Right ventricle myocardium superior (tissue), 1 donor: ENCODE measurements at places on chromosomes 7 and 10.

DNA sequence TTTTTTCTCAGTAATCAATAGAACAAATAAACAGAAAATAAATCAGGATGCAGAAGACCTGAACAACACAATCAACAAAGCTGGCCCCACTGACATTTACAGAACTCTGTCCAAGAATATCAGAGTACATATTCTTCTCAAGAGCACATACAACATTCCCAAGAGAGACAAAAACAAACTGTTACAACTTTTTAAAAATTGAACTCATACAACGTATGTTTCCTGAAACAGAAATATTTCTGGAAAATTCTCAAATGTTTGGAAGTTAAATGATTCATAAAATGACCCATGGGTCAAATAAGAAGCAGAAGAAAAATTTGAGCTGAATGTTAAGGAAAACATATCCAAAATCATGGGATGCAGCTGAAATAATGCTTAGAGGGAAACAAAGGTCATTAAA lies 93.9 kb upstream of the VIPR2 start:
- no peak for DNase-seq

- DNase-seq, result no peak
These were observed 225.7 kb downstream of the AGMO start for GRCh38 chr7:15336146-15336545.

GRCh38 chr10:107813451-107814162 lies 649.1 kb upstream of the SORCS1 start:
- no peak for DNase-seq

- no peak for DNase-seq
These were observed 57.5 kb downstream of the AGMO start for GRCh38 chr7:15504351-15504750.

DNA sequence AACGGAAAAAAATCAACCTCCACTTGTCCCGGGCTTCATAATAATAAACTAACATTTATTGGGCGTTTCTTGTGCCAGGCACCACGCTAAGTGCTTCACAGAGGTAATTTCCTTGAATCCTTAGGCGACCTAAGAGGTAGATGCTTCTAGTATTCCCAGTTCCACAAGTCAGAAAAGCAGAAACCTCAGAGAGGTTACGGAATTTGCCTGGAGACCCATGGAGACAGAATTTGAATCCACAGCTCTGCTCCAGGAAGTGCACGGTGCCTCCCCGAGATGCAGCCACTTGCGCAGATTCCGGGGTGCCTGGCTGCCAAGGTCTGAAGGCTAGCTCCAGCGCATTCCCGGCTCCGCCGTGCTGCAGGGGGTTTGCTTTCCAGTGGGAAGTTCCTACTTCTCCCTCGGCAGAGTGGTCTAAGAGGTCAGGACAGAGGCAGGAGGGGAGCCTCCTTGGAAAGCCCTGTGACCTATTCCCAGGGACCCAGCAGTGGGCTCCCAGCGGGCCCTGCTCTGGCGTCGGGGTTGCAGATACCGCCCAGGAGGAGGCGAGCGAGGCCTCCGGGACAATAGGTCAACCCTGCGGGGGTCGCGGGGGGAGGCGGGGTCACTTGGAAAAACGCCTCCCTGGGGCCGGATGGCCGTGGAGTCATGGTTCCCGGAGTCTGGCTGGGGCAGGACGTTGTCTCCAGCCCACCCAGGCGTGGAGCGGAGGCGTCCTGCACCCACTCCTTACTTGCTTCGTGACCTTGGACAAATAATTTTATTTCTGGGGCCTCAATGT lies 10.1 kb upstream of the NKX2-3 start:
- no peak for DNase-seq

DNA sequence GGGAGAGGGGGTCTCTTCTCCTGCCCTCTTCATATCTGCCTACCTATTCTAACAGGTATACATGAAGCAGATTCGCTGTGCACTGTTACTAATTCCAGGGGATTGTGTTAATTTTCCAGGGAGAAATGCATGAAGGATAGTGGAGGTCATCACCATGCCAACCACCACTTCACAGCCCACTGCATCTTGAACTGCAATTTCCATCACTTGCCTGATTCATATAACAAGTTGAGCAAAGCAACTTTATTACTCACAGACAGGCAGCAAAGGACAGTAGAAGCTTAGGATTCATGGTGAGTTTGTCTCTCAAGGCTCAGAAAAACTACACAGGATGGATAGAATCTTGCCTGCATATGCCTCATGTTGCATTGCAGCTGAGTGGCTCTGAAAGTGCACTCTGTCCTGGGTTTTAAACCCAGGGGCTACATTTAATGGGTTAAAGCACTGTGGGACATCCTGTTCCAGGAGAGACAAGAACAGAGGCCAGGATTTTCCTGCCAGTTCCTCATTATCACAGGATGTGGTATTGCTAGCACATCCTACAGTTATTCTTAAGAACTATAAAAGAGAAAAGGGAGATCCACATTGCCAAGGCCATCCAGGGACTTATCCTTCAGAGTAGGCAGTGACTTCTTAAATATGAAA lies 136.9 kb upstream of the PRSS1 start:
- no peak for DNase-seq

DNA sequence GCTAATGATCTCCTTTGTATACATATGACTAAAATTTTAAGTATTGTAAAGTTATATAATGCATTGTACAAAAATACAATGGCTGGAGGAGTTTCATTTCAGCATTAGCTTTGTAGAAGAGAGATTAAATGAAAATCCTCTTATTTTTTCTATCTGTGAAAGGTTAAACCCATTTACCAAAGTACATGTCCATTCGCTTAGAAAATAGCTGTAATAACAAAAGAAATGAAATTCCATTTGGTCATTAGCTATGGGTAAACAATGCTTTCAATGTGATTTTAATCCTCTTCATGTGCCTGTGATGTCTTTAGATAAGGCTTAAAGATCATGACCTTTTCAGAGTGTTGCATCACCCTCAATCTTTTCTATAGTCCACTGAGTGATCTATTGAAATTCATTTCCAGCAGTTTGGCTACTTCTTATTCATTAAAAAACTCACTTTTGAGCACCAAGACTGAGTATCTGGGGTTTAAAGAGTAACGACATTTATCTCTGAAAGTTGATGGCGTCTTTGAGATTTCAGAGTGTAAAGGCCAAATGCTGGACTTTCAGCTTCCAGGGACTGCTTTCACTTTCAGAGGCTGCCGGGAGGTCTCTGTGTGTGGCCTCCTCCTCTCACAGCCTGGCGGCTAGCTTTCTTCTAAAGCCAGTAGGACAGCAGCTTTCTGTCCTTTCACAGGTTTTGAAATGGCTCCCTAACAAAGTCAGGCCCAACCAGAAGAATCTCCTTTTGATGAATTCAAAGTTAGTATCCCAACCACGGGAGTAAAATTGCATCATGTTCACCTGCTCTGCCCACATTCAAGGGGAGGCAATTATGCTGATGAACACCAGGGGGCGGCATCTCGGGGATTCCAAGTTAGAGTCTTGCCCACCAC lies 701.4 kb upstream of the COBL start:
- no peak for DNase-seq

- DNase-seq, result no peak
These were observed 90.8 kb downstream of the CHN2 start for GRCh38 chr7:29285444-29285793.

DNA sequence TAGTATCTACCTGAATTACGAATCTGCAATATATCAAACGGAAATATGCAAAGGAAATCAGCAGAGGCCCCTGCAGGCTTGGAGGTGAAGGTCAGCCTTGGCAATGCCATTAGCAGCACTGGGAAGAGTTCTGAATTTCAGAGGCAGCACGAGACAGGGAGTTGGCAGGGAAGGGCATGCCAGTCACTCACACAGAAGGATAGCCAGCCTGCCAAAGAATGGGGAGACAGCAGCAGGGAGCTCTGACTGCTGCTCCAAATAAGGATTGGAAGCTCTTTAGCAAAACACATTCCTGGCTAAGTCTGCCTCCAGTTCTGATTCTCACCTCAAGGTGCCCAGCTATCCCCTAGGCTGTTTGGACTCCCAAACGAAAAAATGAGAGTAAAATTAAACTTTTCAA lies 188.0 kb downstream of the PDE1C start:
- DNase-seq, result peak; percentile 74

DNA sequence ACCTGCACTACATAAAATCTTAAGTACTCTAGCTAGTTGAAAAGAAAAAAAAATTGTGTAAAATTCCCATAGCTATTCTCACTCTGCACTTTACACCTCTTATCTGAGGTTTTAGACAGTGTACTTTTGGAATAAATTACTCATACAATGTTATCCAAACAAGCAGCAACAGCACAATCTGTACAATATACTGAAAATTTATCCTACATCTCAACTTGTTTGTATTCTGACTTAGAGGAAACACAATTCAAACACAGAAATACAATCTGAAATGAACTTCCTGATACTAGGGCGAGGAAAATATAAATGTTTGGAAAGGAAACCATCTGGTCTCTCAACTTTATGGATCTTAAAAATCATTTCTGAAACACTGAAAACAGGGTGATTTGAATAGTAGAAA lies 381.7 kb downstream of the THSD7A start:
- no peak for DNase-seq

DNA sequence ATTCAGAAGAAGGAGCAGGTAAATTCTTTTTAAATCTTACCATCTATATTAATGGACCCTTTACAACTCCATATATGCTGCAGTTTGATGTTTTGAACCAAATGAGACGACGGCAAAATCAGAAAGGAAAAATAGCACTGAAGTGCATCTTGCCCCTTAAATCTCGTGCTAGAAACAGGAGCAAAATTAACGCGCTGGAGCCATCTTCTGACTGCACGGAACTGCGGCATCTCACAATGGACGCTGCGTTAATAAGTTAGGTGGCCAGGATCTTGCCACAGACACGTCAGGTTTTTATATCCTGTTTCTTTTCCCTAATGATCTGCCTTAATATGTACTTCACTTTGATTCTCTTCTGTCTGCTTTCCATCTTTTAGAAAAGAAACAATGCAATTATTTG lies 354.5 kb downstream of the TFEC start:
- no peak for DNase-seq

- no peak for DNase-seq
These were observed 196.6 kb upstream of the TMEM196 start for GRCh38 chr7:19969859-19970493.

GRCh38 chr7:24401628-24402593 lies 117.9 kb downstream of the NPY start:
- DNase-seq, result no peak

- no peak for DNase-seq
These were observed 1206.2 kb downstream of the GATA3 start for GRCh38 chr10:9260690-9261089.

GRCh38 chr10:44723619-44724325 lies 187.4 kb upstream of the TMEM72 start:
- no peak for DNase-seq

DNA sequence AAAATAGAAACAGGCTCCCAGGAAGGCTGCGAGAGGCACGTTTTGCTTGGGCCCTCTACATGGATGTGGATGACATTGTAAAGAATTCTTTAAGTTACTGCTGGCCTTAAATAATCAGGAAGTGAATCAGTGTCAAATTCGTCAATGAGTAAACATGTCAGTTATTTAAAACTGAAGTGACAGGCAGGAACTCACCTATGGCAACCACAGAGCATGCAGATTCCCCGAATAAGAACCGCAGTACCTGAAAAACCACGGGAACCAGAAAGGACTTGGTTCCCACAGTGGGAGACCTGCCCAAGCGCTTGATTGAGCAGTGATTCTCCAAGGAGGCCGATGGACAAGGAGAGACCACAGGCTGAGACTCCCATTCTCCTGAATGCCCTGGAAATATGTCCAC lies 351.2 kb upstream of the AKR1E2 start:
- no peak for DNase-seq

GRCh38 chr7:101612885-101613515 lies 16.1 kb downstream of the MYL10 start:
- DNase-seq, result no peak

DNA sequence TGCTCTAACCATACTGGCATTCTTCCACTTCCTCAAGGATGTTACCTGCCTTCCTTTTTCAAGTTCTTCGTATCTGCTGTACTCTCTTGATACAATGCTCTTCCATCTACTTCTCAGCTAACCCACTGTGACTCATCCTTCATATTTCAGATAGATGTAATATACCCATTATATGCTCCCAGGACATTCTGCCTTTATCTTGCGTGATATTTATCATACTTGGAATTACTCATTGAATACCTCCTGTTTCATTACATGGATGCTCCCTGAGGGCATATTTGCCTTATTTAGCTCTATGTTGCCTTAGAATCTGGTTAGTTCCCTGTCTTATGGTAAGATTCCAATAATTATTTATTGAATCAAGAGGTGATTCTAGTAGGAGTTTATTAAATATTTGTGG lies 706.4 kb downstream of the SORCS3 start:
- no peak for DNase-seq

DNA sequence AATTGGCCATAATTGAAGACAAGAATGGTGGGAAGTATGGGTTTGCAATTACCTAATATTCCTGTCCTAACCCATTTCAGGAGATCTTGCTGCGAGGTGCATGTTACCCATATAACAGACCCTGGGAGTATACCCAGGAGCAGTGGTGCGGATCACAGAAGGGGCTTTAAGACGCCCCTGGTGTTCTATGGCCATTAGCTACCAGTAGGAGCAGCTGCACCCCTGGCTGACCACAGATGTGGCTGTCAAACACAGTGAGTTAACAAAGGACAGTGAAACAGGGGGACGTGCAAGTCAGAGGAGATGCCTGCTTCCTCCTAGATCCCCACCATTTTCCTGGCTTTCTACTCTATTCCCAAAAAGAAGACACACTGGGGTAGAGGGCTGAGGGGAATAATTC lies 25.2 kb downstream of the AOC1 start:
- DNase-seq, result no peak

- no peak for DNase-seq
These were observed 34.5 kb upstream of the RHOBTB1 start for GRCh38 chr10:60978287-60979115.

- DNase-seq, result no peak
These were observed 322.0 kb downstream of the FRMD4A start for GRCh38 chr10:14008740-14009080.

DNA sequence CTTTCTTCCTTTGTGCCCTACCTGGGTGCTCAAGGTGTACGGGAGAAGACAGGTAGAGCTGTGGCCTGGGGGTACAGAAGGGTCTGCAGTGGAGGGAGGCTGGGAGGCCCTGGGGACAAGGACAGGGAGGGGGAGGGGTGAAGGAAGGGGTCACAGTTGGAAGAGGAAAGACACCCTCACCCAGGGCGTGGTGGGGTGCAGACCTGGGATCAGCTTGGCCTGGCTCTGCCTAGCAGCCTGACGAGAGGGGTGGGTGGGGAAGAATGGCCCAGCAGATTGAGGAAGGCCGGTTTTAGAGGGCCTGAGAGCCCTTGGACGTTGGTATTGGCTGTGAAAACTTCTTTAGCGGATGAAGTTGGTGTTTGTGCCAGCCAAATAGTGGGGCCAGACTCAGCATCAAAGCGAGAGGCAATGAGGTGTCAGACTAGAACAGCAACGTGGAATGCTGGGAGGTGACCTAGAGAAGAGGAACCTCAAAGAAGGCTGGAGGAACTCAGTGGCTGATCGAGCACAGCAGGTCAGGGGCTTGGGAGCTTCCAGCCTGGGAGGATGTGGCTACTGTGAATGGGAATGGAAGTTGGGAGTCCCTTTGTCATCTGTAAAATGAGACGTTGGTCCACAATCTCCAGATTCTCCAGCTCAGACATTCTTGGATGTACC lies 18.1 kb upstream of the TRIM8 start:
- DNase-seq, result no peak

- DNase-seq, result no peak
These were observed 81.9 kb upstream of the PRKG1 start for GRCh38 chr10:50992356-50992901.
